ENCODE measurements at places on chromosomes 11 and 22.

- DNase-seq = no peak
Observed at GRCh38 chr22:21598302-21598701, 30.8 kb downstream of the UBE2L3 start.

- no peak for DNase-seq
Observed at GRCh38 chr11:92399705-92400104, 175.1 kb downstream of the FAT3 start.

- no peak for DNase-seq
Observed at GRCh38 chr11:35344681-35345574, 74.4 kb downstream of the SLC1A2 start.

DNA sequence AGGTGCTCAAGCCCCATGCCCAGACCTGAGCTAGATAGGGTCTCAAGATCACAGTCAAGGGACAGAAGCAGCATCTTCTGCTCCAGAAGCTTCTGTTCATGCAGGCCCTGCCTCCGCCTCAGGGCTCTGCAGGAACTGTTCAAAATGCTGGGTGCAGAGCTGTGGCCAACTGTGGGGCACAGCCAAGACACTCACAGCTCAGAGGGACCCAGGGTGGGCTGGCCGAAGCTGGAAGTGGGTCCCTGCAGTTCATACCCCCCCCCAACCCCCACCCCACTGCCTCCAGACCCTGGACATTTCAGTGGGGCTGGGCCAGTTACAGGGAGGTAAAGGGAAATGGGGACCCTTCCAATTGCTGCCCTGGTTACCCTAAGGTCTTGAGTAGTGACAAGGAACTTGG, 129.0 kb downstream of the CRYBB2 start:
- DNase-seq = no peak

DNA sequence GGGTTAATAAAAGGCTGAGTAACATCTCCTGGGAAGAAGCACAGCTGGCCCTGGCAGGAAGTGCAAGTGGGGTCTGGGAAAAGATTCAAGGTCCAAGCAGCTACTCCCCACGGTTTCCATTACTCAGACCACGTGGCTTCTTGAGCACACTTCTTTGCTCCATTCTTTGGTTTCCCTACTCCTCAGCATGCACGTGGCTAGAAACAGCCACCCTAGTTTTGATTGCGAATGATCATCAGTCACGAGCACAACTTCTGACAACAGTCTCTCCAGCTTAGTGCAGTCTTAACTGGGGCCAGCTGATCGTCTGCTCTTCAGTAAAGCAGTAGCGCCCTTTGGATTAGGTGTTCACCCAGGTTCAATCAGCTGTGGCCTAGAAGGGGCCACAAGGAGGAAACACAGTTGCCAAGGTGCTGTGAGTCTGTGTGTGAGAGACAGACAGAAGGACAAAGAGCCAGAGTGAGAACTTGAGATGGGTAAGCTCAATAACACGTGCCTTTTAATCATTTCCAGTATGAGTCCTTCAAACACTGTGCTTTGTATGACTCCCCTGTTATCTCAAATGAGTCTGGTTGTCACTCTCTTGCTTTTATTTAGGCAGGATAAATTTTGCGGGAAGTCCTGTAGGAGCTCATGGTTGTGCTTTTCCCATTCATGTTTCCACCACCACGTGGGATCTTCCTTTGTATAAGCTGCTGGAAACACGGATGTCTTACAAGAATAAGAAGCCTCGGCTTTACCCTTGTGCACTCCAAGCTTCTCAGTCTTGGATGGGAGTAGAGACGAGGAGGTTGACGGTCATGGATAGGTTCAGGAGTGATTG, 901 bp upstream of the PARVA start:
- DNase-seq = no peak

GRCh38 chr11:11513422-11513821, 108.4 kb downstream of the GALNT18 start:
- DNase-seq = no peak

- DNase-seq = no peak
Observed at GRCh38 chr11:9155930-9156329, 64.5 kb upstream of the SCUBE2 start.

- no peak for DNase-seq
Observed at GRCh38 chr22:24225044-24225601, 19.8 kb downstream of the GGT5 start.

DNA sequence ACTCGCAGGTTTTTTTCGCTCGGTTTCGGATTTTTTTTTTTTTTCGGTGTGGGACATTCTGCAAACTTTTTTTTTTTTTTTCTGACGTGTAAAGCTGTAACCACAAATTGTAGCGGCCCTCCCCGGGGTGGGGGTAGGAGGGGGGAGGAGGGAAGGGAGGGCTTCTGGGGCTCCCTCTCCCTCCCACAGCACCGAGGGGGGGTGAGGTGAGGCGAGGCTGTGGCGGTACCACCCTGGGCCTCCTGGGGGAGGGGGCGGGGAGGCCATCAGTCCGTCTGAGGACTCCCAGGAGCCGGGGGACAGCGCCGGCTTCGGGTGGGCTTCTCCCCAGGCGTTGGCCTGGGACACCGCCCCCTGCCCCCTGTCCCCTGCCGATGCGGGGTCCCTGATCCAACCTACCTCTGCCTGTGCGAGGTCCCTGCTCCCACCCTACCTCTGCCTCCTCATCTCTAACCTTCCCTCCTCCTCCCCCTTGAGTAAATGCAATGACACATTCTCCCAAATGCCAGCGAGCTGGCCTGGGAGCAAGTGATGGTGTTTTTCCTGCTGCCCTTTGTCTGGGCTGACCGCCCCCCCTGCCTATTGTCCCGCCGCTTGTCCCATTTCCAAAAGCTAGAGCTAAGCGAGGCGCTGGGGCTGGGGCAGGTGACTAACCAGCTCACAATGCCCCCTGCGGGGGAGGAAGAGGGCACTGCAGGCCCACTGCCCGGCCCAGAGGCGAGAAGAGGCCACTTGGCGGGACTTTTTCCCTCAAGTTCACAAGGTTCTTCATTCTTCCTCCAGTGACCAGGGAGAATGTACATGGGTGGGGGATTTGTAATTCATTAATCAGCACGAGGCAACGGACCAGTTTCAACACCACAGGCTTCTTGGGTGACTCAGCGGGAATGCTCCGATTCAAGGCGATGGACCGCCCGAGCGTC, 511 bp upstream of the CLCF1 start:
- no peak for DNase-seq

- no peak for DNase-seq
Observed at GRCh38 chr11:107741044-107741823, 29.4 kb upstream of the SLN start.

DNA sequence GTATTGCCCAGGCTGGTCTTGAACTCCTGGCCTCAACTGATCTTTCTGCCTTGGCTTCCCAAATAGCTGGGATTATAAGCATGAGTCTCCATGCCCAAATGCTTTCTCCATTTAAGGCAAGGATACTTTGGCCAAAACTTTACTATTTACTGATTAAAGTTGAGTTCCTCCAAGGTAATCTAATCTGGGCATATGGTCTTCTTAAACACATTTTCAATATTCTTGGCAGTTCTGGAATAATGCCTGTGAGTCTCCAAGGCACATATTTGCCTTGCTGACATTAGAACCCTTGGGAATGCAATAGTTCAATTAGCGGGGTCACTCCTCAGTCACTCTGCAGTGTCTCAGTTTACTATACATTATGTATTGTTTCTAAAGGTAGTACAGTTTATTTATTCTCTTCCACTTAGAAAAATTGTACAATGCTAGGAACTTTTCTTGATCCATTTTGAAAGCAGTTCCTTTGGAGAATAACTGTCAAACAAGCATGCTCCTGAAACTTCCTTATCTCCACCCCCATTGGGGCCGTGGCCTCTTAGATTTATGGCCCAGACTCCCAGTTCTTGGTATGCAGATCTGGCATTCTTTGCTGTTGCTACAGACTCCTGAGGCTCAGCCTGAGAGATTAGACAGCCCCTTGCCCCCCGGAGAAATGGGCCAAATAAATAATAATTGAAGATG, 13.1 kb upstream of the RAB38 start:
- DNase-seq = no peak

DNA sequence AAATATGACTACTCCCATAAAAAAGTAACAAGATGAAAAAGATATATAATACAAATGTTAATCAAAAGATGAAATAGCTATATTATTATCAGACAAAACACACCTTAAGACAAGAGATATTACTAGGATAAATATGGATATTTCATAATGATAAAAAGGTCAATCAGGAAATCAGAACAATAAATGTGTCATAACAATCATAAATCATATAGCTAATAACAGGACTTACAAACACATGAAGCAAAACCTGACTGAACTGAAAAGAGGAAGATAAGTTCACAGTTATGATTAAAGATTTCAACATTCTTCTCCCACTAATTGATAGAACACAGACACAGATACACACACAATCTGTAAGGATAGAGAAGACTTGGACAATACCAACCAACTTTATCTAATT, 47.2 kb downstream of the EIF3M start:
- DNase-seq = no peak

DNA sequence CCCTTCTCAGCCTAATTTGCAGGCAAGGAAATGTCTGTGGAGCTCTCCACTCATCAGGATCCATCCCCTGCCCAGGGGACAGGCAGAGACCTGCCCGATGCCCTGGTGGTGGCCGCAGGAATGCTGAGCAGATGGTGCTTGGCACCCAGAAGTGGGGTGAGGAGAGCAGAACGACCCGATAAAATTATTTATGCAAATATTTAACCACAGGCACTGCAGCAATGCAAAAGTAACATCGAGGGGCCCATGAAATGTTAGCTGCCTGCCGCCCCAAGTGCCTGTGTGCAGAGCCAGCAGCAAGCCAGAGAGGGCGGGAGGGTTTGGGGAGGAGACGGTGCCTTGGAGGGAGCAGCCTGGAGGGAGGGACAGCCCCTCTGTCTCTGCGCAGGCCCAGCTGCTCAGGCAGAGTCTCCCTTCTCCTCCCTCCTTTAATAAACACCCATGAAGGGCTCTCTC, 205.5 kb downstream of the CTTN start:
- no peak for DNase-seq

DNA sequence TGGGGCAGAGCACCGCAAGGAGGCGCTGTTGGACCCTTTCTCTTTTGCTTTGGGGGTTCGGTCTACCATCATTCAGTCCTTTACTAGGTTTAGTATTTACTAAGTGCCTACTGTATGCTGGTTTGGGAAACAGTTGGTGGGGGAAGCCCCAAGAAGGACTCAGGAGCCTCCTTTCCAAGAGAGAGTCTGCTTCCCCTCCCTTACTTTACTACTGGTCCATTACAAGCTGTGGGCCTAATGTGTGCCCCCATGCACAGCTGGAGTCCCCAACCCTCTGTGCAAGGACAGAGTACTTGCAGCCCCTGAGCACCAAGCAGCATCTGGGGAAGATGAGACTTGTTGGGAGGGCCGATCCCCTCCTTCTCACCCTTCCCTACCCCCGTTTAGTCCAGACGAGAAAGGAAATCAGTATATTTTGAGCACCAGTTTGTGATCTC, 876 bp upstream of the UBE2L6 start:
- no peak for DNase-seq

GRCh38 chr11:61571869-61572268, 9.0 kb downstream of the SYT7 start:
- no peak for DNase-seq

Data from SHP77 treated with DMSO at 0.1 percent for 48 hours (cell line).